ENCODE measurements at places on chromosomes 4 and X.
A peak's percentile ranks its signal among the peaks of the same experiment; 100 is the strongest.

DNA sequence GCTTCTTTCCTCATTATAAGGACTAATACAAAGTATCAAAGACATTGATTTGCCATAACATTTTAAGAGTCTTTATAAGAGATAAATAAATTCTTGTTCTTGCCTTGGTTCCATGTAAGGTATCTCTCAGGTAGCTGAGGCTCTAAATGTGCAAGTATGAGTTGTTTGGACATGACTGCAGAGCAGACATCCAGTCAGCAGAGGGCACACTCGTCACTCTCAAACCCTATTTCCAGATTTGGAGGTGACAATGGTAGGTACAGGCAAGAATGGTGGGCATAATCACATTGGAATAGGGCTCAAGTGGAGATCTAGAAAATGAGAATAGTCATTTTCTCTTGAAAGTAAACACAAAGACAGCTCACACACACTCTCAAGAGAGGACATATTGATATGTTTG is 133.3 kb upstream of the ZIC3 start:
- no peak for DNase-seq

DNA sequence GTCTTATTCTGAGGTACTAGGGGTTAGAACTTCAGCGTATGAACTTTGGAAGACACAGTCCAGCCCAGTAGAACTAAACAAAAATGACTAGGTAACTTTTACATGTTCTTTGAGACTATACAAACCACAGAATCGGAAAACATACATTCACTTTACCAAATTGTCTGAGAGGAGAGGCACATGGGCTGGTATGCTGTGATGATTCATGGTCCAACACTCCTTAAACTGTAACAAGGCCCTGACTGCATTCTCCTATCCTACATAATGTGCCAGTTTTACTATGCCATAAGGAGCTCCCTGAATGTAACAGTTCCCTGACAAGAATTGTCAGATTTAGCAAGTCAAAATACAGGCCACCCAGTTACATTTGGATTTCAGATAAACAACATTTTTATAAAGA is 640.0 kb downstream of the RAB28 start:
- DNase-seq = no peak

- DNase-seq = no peak
These were observed 71.4 kb downstream of the PDLIM5 start for GRCh38 chr4:94523033-94523580.

GRCh38 chr4:111037591-111038360 is 414.9 kb upstream of the PITX2 start:
- DNase-seq = no peak

DNA sequence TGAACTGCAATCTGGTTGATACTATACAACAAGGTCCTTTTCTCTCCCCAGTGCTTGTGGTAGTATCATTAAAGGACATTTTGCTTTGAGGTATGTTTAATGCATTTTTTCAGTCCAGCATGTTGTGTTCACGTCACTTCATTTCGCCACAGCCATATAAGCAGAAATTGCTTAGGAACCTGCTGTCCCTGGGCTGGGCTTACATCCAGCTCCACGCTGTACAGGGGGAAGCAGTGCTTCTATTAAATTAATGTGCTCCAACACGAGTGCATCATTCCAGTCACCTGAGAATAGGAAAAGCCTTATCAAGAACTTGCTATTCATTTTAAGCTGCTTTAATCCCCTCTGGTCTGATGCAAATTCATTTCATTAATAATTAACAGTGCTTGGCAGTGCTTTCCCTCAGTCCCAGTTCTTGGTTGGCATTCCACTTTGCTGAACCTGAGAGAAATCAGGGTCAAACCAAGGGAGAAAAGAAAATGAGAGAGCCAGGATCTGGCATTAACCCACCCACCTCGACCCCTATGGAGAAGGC is 47.4 kb upstream of the PTCHD1 start:
- DNase-seq = no peak

DNA sequence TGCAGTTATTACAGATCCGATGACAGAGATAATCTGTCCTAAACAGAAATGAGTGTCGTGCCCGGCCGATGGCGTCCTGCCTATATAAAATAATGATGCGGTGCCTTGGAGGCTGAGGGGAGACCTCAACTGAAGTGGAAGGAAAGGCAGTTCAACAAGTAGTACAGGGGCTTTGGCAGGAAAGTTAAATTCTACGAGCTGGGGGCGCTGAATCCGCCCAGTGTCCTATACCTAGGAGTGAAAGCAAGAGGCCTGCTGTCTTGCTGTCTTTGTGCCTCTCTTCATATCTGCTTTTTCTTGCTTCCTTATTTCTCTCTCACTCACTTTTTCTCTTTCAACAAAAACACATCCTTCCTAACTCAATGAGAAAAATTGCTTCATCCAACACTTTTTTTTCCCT is 82.2 kb upstream of the PRPS2 start:
- DNase-seq = no peak

- DNase-seq = no peak
These were observed 1.0 kb upstream of the PPP2R2C start for GRCh38 chr4:6473264-6474052.

DNA sequence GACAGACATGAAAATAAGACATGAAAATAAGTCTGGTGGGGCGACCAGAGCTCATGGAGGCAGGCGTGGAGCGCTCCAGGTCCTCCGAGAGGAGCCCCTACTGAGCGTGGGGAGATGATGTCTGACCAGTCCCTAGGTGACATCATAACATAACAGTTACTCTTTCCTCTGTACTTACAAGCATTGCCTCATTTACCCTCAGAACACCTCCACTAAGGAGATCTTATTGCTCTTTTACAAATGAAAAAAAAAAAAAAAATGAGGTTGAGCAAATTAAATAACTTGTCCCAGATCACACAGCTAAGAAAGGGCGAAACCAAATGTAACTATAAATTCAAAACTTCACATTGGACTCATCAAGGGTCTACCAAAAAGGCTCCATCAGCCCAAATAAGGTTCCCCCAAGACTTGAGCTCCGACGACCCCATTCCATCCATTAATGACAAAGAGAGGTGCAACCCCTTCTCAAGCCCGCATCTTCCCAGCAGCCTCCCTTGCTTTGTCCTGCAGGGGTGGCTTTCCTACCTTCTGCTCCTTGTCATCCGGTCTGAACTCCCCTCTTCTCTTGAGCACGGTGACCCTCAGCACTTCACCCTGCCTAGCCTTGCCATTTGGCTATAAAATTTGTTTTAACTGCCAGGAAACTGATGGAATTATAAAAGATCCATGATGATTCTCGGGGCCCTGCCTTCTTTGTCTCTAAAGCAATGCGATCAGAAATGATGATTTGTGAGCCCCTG is 246.7 kb downstream of the DHX15 start:
- no peak for DNase-seq

DNA sequence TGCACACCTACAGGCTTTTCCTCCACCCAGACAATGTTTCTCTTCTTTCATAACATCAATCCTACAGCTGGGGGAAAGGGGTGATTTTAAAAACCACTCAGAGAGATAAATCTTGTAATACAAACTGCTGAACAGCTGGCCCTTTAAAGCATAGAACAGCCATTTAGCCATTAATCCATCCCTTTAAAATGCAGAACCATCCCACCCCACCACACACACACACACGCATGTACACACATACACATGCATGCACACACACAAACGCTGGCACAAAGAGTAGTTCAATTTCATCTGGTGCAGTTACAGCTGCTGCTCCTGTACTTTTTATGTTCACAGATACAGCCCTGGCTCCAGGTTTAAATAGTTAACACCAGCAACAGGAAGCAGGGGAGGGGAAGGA is 426.1 kb downstream of the MID1IP1 start:
- no peak for DNase-seq

DNA sequence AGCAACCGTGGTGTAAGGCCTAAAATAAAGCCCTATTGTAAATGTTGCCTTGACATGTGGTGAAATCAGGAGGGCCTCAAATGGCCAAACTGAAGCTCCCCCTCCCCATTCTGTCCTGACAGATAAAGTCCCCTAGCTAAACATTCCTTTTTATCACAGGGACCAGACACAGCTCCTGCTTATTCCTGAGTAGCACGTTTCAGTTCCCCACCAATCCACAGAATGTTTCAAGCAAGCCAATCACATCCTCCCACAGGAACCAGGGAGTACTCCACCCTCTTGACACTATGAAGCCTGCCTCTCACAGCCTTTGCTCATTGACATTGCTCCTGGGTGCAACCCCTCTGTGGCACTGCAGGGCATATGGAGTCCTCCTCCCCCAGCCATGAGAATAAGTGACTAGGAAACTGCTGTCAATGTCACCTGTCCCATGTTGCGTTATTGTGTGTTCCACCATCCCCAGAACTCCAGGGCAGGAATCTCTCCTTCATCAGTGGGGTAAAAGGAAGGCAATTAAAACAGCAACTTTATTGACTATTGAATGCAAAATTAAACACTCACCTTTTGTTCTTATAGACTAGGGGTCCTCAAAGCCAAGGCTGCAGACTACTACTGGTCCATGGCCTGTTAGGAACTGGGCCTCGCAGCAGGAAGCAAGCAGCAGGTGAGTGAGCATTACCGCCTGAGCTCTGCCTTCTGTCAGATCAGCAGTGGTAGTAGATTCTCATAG is 128.1 kb downstream of the COL25A1 start:
- no peak for DNase-seq

GRCh38 chrX:134206221-134206620 is 30.8 kb upstream of the CCDC160 start:
- DNase-seq = no peak

- DNase-seq = no peak
These were observed 981.1 kb downstream of the PCDH7 start for GRCh38 chr4:31701256-31701655.

GRCh38 chr4:159175085-159175988 is 72.5 kb downstream of the RAPGEF2 start:
- peak; percentile 81 for DNase-seq

DNA sequence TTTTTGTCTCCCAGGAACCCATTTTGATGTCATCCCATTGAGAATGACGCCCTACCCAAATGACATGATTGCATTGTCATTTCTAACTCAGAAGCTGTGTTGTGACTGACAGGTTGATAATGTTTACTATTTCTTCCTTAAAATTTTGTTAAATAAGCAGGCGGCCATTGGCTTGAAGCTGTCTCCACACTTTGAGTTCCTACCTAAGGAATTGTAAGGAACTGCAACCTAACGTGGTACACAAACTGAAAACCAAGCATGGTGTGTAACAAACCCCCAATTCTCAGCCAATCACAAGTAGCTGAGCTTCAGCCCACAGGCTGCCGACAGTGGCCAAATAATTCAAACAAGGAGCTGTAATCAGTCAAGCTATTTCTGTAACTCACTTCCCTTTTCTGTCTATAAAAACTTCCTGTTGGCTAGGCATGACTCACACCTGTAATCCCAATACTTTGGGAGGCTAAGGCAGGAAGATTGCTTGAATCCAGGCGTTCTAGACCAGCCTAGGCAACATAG is 2.9 kb upstream of the MND1 start:
- no peak for DNase-seq

DNA sequence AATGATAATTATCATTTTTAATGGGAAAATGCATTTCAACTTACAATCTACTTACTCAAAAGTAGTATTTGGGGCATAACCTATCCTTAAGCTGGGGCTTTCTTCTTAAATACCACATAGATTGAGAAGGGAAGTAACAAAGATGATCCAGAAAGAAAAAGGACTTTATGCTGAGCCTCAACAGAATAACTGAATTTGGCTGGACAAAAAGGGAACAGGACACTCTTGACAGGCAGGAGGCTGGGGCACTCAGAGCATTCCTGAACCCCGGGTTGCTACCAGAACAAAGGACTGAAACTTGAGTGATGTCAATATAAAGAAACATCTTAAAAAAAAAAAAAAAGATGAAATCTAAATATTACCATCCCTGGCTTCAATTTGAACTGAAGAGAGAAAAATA is 23.9 kb downstream of the RELL1 start:
- DNase-seq = no peak
